GM12891 (cell line): ENCODE measurements at places on chromosomes 5 and 9.

GRCh38 chr9:79615038-79615437 is 43.3 kb downstream of the TLE4 start:
- no peak for DNase-seq

GRCh38 chr5:141958113-141958512 is at the start of gene PCDH12:
PCDH12 (minus strand) TSS chr5:141958202; CDS start chr5:141957851, 351 bp downstream.
- no peak for DNase-seq

DNA sequence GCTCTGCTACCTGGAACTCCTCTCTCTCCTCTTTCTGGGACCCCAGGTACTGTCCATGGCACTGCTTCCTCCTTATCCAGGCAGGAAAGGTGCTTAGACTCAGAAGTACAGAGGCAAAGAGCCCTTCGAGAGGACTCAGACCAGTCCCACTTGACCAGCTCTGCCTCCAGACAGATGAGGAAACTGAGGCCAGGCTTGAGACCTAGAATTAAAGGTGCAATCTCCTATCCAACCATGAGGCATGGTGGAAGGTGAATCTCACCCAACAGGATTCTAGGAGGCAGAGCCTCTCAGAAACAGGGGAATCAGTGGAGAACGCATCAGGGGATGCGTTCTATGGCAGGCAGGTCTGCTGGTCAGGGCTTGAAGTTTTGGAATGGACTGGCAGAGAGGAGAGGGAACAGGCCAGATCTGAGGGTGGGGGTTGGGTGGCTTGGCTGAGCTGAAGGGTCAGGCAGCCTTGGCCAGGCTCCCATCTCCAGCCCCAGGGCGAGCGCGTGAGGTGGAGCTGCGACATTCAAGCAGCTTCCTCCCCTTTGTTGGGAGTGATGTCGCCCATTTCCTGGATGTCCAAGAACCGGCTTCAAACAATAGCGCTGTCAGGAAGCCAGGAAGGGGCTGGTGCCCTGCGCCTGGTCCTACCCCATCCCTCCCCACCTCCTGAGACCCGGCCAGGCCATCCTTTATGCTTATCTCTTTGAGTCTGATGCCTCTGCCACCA is 26.2 kb downstream of the NDUFA8 start:
- DNase-seq = no peak

- no peak for DNase-seq
These were observed 115.4 kb downstream of the SLC25A46 start for GRCh38 chr5:110854200-110854599.

DNA sequence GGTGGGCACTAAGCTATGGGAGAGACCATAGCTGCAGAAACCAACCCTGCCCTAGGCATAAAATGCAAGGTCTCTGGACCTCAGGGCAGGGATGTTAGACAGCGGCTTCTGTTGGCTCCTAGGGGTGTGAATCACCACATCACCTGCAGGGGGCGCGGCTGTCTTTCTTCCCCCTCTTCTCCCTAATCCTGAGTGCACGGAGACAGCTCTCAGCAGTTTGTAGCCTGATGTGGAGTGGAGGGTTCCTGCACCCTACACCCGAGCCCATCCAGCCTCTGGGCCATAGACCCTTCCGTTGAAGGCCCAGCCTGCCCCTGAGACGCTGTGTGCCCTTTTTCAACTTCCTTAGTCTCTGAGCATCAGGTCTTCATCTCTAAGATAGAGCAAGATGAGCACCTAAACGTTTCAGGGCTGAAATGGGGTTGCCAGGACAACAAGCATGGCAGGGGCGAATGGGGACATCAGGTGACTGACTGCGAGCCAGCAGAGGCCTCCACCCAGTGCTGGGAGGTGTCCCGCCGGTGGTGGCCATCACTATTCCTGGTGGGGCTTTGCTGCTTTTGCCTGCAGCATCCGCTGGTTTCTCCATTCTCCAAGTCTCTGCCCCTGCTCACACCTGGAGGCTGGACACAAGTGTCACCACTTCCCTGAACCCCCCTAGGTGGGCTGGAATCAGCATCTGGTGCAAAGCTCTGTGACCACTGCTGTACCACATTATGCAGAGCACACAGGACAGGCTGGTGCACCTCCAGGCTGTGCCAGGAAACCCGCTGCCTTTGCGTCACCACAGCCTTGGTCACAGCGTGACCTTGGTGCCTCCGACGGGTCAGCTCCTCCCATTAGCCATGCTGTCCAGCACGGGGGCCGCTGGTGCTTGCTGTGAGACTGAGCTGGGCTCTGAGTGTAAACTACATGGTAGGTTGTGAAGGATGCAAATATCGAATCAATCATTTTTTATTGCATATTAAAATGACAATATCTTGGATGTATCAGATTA is 2.5 kb upstream of the SEC16A start:
- peak; percentile 71 for DNase-seq

DNA sequence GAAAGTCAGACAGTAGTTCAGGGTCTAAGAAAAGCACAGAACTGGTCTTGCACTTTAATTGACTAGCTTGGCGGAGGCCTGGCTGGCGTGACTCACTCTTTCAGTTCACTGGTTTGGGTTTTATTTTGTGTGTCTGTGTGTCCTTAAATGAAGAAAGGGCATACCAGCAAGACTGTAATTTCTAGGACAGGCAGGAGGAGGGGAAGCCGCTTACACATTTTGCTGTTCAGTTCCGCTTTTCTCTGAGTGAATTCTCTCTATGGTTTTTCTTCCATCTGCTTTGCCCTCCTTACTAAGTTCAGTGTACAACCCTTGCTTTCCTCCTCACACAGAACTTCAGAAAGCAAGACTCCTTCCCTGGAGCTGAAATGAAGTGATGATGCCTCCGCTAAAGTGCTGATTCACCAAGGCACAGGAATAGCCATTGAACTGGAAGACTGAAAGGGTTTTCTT is 150.8 kb downstream of the MEF2C start:
- DNase-seq = no peak

- no peak for DNase-seq
These were observed 36.3 kb upstream of the PAM start for GRCh38 chr5:102718819-102719218.

DNA sequence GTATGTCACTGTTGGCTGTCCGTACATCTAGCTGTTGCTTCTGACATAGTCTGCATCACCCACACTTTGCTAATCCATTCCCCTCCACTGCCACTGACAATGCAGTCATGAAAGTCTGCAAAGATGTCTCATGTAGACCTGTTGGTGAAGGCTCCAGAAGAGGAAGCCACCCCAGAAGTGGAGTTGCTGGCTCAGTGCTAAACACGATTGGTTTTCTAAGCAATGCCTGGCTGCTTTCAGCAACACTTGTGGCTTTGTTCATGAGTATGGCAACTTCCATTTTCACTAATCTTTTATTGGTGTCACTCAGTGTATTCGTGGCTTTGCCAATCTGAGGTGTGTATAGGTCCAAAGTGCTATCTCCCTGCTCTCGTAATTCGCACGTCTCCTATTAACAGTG is 288.1 kb downstream of the GADD45G start:
- DNase-seq = no peak

GRCh38 chr5:139725073-139725830 is 70.4 kb upstream of the PSD2 start:
- DNase-seq = no peak

DNA sequence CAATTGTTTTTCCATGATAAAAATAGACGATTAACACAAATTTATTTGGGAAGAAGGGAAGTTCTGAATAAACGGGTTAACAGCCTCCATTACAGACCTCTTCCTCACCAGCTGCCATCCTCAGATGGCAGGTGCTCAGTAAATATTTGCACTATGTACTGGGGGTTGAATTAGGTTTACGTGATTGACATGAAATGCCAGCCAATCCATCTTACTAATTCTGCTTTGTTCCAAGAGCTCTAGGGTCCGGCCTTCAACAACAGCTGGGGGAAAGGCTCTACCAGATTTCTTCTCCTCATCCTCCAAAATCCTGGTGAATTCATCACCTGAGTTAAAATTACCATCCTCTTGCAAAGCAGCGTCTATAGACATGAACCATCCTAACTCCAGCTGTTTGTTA is 104.6 kb downstream of the MTX3 start:
- no peak for DNase-seq

- DNase-seq = no peak
These were observed 51.8 kb downstream of the NDST1 start for GRCh38 chr5:150559701-150560100.

GRCh38 chr5:68180121-68181038 is 35.2 kb upstream of the PIK3R1 start:
- DNase-seq = no peak

GRCh38 chr5:155624597-155625241 is 611.2 kb downstream of the KIF4B start:
- no peak for DNase-seq

DNA sequence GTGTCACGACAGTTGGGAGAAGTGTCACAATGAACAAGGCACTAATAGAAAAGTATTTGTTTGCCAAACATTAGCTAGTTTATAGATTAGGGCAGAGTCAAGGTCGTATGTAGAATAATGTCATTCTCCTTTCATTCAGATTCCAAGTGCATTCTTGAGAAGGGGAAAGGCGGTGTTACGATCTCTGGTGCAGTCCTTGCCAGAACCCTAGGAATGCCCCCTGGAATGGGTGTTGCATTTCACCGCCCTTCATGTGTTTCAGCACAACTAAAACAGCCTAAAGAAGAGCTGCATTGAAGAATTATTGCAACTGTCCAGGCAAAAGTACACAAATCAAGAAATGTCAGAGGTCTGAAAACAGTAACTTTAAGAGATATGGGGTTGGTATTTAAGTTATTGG is 721.0 kb upstream of the WWC1 start:
- no peak for DNase-seq

- DNase-seq = peak; percentile 5
These were observed 92.4 kb downstream of the ARL15 start for GRCh38 chr5:54217826-54218503.

DNA sequence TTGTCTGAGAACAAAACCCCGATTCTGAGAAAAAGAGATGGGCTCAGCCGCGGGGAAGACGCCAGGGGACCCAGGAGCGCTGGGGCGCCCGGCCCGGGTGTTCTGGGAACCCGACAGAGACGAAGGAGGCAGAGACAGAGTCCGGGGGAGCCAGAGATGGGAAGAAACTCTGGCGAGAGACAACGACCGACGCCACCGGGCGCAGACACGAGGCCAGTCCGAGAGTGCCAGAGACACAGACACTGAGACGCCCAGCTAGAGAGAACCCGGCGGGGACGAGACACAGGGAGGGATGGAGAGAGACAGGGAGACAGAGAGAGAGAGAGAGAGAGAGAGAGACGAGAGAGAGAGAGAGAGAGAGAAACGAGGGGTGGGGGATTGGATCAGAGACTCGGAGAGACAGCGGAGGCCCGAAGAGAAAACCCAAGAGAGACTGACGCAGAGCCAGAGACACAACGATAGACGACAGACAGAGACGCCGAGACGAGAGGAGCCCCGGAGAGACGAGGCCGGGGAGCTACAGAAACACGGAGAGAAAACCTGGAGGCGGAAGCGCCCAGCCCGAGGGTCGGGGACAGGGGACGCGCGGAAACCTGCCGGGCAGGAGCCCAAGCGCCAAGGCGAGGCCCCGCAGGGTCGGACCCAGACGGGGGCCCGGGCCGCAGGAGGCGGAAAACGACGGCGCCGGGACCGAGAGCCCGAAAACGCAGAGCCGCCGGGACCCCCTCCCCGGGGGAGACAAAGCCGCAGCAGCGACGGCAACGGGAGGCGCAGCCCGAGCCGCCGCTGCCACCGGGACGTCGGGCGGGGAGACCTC is 3.3 kb downstream of the NR5A1 start:
- peak; percentile 35 for DNase-seq

- no peak for DNase-seq
These were observed 274.2 kb upstream of the DAB2 start for GRCh38 chr5:39698838-39699560.

DNA sequence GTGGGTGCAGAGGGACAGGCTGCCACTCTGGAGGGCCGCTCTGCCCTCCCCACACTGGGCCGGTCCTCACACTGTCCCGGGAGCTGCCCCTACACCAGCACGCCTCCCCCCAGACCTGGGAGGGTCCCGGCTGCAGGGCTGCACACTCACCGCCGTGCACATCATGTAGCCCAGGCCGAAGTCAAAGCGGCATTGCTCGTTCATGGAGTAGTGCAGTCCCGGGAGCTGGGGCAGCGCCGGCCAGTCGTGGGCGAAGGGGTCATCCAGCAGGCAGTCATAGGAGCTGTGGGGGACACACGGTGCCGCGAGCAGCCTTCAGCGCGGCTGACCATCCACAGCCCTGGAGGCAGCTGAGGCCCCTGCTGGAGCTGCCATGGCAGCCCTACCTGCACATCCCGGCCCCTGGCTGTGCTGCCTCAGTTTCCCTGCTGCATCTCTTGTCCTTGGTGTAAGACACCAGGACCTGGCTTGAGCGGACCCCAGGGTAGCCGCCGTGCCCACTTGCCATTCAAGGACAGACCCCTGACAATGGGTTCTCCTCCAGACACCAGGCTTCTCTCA is 93.2 kb downstream of the ZNF354C start:
- no peak for DNase-seq

DNA sequence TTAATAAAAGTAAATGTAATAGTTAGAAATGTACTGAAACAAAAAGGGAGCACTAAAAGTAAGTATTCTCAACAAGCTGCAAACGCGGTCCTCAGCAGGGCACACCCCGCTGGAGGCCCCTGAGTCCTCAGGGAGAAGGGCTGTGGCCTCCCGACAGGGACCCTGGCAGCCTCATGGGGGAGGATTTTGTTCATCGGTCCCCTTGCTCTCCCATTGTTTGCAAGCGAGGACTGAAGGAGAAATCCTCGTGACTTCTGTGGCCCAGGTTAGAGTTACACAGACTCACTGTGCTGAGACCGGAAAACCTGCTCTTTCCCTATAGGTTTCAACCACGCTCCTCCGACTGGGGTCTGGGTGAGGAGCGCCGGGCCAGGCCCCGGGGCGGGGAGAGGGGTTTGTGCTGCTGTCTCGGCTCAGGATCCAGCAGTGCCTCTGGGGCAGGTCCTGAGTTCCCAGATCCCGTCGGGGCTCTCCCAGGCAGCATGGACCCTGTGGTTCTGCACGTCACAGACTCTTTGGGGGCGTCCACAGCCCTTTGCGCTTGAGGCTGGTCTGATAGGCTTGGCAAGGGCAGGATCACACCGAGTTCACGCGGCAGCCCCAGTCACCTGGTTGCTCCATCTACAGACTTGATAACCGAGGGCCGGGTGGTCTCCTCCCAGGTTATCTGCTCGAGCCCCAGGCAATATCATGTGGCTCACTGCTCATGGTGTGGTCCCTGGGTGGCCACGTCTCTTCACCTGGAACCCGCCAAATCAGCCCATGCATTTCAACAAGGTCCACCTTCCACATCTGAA is 38.8 kb downstream of the MRPL36 start:
- DNase-seq = no peak

- DNase-seq = no peak
These were observed 161.1 kb upstream of the TBC1D2 start for GRCh38 chr9:98416294-98417248.

- no peak for DNase-seq
These were observed 364.7 kb upstream of the IRX1 start for GRCh38 chr5:3230941-3231340.

DNA sequence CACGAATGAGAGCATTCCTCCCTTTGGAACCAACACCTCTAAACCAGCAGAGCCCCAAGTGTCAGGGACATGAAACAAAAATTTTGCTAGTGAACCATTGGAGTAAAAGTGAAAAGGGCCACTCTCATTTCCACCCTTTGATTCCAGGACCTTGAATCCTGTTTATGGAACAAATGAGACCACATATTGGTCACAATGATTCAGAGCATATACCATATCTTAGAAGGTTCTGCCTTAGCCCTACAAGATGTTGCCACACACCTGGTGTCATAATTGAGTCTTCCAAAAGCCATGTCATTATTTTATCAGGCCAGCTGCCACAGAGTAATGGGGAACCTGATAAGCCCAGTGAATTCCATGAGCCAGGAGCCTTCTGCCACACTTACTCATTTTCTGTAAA is 66.3 kb upstream of the ZBTB43 start:
- no peak for DNase-seq

- DNase-seq = no peak
These were observed 451.4 kb upstream of the DAB2 start for GRCh38 chr5:39876146-39876545.

- no peak for DNase-seq
These were observed 158.1 kb upstream of the NREP start for GRCh38 chr5:111914966-111915636.
